ENCODE measurements at places on chromosomes 1 and 21.

GRCh38 chr1:4408380-4408779 is 246.0 kb upstream of the AJAP1 start:
- DNase-seq = no peak

- no peak for DNase-seq
These were observed at the start of gene TINAGL1 for GRCh38 chr1:31576201-31576669. TSS of gene TINAGL1 (plus strand) at chr1:31576515. CDS start at chr1:31577149, 634 bp downstream.

DNA sequence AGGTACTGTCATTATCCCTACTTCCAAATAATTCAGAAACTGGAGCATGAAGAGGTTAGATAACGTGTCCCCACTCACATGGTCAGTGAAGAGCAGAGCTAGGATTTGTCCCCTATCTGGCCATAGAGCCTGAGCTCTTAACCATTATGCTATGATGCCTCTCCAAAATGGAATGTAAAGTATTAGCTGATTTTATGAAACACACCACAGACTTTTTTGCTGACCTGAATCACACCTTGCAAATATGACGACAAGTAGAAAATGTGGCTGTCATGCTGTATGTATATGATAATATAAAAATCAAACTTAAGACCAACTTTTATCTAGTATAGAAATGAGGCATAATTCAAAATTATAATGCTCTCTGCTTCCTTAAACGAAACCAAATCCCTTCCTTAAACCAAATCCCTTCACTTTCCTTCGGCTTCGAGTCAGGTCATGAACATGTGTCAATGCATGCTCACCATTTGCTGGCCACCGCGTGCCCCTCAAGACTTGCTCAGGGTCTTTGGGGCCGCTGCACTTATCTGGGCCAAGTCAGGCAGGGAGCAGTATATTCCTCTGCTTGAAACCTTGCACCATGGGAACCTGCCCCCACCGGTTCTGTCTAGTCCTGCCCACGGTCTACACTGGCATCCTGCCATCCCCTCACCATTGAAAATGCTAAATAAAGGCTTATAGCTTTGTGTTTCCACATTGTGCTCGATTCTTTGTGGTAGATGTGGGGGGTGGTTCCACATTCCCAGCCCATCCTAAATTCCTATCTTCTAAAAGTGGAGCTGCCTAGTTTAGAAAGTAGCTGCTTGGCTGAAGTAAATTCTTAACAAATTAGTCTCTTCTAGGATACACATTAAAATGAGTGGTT is 1.6 kb upstream of the TMCC2 start:
- peak; percentile 80 for DNase-seq

- DNase-seq = peak; percentile 87
These were observed 3.2 kb upstream of the RXFP4 start for GRCh38 chr1:155938220-155938627.

DNA sequence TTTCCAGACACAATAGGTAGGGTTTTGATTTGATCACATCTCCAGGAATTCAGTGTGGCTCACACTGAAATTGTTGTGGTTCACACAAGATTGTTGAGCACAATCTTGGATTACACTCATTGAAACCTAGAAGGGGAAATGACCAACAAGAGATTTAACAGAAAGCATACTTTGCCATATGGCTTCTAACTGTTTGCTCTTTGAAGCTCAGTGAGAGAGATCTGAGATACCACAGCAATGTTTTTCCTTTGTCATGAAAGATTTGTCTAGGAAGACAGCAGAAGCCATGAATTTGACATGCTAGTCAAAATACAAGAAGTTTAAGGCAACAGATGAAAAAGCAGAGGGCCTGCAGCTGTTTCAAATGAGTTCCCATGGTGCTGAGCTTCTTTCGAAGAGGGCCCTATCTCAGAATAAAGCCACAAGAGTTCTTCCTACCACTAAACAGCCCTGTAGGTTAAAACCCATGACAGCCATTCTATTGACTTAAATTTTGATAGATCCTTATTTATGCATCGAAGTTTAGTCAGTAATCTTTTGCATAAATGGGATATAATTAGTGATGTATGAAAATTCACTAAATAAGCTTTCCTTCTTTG is 650.4 kb downstream of the LTN1 start:
- DNase-seq = peak; percentile 60

- no peak for DNase-seq
These were observed 69.3 kb downstream of the RERE start for GRCh38 chr1:8747879-8748825.

DNA sequence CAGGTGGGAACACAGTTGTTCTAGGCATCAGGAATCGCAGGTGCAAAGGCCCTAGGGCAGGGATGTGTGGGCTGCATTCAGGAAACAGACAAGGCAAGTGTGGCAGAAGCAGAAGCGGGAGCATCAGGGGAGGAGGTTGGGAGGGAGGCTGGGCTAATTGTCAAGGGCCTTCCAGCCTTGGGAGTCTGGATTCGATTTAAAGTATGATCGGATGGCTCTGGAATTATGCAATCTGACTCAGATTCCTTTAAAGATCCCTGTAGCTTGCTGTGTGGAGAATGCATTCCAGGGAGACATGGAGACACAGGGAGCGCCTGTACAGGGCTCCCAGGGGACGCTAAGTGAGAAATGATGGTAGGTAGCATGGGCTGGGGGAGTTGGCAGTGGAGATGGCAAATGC is 86.5 kb downstream of the LACTBL1 start:
- peak; percentile 97 for DNase-seq

DNA sequence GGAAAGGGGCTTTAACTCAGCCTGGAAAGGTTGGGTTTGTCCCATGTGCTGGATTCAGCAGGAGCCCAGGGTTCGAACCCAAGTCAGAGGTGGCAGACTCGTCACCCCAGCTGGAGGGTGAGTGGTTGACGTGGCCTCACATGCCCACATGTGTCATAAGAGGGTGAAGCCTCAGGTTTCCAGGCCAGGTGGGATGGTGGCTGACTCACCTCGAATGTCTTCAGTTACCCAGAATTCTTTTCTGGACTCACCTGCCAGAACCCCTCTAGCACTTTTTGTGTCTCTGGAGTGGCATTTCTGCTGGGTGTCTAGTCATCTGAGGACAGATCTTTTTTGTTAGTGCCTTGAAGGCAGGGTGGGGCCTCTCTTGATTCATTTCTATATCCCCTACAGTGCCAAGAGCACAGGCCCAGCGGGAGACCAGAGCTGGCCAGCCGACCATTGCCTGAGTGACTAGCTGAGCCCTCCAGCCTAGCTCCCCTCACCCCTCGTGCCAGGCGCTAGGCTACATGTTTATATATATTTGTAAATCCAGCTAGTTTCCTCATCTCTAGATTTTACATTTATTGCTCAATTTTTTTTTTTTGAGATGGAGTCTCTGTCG is 28.1 kb downstream of the IL6R start:
- peak; percentile 37 for DNase-seq

GRCh38 chr1:22296701-22297591 is 154.0 kb upstream of the WNT4 start:
- no peak for DNase-seq

DNA sequence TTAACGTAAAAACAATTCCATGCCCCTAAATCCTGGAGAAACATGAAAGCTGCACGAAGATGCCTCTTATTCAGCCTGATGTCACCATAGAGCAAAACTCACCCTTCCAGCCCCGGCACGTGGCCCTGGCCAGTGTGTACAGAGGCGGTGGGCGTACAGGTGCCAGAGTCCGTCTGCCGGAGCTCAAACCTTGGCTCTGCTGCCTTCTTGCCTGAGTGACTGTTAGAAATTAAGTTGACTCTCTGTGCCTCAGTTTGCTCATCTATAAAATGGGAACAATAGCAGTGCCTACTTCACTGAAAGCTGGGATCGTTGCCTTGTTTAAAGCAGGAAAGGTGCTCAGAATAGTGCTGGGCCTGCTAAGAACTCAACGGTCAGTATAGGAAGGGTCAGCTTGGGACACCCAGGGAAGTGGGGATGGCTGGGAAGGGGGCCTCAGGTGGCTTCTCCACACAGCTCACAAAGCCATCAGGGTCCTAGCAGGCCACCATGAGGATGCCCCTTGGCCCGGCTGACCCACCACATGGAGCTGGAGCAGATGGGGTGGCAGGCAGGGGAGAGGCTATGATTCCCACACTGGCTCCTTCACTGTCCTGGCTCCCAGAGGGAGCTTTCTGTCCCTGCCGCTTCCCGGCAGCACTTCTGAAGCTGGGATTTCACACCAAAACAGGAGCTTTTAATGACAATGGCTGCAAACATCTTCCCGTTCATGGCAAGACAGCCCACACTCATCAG is 237.2 kb downstream of the NPHP4 start:
- DNase-seq = no peak

- DNase-seq = no peak
These were observed 16.6 kb downstream of the SPATA17 start for GRCh38 chr1:217647791-217648190.

- no peak for DNase-seq
These were observed 299.1 kb downstream of the PCP4 start for GRCh38 chr21:40166291-40166843.

DNA sequence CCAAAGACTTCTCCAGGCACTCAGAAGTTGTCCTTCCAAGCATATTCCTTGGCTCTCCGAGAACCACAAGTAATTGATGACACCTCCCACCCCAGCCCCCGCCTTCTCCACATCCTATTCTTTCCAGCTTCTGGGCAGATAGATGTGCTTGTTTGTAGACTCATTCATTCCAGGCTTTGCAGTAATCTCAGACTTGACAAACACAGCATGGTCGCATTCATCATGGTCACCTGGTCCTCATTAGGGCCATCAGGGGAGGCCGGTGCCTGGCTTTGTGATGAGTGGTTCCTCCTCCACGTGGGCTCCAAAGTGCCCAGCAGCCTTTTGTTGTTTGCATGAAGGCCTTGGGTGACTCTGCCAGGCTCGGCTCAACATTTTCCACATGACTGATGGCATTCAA is 28.5 kb upstream of the KCNE2 start:
- DNase-seq = peak; percentile 85

GRCh38 chr1:56212143-56212542 is 367.2 kb downstream of the PLPP3 start:
- no peak for DNase-seq

DNA sequence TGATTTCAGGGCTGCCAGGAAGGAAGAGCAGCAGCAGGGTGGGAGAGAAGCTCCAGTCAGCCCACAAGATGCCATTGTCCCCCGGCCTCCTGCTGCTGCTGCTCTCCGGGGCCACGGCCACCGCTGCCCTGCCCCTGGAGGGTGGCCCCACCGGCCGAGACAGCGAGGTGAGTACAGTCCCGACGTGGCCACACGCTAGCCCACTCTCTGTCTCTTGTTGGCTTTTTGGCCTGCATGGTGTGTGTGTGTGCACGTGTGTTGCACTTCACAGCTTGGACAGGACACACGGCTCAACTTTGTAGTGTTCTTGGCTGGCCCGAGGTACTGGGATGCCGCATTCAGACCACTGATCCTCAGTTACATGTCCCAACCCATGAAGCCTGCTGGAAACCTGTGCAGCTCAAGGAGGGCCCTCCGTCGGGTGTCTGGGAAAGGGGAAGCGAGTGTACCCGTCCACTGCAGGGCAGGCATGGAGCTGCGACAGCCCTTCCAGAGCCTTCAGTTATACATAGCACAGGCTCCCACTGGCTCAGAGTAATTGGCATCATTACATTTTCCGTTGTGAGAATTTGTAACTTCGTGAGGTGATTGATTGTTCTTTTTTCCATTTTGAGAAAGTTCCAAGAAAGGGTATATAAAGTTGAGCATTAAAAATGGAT is 454 bp downstream of the CORT start:
- no peak for DNase-seq

- peak; percentile 53 for DNase-seq
These were observed 34.9 kb downstream of the CENPF start for GRCh38 chr1:214637722-214638458.

DNA sequence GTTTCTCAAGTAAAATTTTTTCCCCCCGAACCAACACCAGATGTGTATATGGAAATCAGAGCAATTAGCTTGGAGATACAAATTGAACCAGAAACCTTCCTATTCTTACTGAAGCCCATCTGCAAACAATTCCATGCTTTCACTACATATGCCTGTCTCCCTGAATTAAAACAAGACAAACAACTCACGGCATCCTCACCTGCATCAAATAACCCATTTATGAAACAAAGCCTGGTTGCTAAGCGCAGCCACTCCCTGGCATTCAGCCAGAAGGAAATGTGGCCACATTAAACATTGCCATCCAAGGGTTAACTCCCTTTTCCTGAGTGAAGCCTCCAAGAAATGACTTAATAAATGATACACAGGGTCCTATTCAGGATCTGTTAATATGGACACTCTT is 55.3 kb downstream of the APP start:
- DNase-seq = no peak

GRCh38 chr21:42656872-42657271 is 3.5 kb downstream of the PDE9A start:
- no peak for DNase-seq

- DNase-seq = no peak
These were observed 64.1 kb upstream of the LRP8 start for GRCh38 chr1:53391982-53392381.

- no peak for DNase-seq
These were observed 28.8 kb downstream of the SLC5A9 start for GRCh38 chr1:48251323-48251722.

DNA sequence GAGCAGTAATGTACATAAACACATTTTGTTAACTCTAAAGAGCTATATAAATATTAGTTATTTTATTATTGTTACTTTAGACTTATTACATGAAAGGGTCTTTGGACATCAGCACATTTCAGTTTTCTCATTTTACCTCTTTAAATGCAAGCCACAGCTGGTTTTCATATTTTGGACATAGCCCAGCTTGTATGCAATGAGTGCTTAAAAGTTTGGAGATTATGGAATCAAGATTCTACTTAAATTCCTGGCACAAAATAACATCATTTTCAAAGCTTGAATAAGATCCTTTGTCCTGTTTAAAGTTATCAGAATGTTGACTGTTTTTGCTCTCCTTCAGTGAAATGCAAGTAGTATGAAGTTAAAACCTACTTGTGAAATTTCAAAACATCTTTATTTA is 15.5 kb upstream of the LEPR start:
- DNase-seq = no peak

DNA sequence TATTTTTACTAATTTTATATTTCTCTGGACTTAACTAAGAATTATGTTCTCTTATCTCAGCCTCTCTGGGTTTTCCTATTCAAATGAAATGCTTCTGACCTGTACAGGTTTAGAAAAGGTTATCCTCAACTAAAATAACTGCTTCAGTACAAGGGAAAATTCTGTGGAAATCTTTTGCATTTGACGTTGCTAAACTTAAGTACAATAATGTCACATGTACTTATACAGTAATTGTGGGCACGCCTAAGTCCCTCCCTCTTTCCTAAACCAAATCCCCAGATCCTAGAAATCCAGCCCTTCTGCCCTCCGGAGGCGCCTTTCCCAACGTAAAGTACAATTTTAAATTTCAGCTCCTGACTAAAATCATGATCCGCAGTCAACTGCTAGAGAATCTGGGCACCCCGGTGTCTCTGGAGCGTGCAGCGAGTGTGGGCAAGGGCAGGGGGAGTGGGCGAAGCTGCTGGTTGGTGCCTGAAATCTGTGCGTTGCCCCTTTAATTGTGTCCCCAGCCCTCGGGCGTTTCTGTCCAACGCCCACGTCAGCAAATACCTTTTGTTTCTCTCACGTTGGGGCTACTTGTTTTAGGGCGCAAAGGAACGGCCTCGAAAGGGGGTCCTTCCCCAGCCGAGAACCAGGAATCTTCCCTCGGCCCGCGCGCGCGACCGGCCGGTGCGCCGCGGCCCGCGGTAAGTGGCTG is at the start of gene ZBTB8A:
Gene ZBTB8A, plus strand, starts transcription at position 541 of the 697 bp plus-strand sequence. CDS start 53,505 bp downstream, outside the sequence.
- peak; percentile 66 for DNase-seq
